ENCODE measurements at places on chromosomes 5 and 9.

DNA sequence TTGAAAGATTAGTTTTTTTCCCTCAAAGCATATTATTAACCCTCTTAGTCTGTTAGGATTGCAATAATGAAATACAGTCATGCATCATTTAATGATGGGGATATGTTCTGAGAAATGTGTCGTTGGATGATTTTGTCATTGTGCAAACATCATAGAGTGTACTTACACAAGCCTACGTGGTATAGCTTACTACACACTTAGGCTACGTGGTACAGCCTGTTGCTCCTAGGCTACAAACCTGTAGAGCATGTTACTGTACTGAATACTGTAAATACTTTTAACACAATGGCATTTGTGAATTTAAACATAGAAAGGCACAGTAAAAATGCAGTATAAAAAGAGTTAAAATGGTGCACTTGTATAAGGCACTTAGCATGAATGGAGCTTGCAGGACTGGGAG is 132.7 kb downstream of the PDE8B start:
- no peak for DNase-seq

DNA sequence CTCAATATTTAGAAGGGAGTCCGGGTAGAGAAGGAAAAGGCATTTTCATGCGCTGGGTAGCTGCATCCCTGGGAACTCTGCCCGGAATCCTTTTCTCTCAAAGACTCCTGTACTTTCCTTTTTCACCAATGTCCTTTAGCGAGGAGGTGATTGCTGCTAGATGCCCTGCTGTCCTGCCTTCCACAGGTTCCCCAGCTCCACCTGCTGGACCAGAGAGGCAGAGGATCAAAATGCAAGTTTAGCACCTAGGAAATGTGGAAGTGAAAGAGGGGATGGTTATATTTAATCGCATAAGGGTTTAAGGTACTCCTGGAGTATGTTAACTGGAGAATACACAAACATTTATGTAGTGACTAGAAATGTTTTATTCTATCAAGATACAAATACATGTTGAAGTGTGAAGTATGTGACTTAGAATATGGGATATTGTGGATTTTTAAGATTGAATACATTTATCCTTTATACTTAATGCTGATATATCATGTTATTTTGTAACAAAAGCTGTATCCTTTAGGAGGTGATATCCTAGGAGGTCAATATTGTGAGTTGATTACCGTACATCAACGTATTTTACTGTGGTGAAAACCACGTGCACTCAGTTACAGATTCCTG is 145.7 kb downstream of the ARHGAP26 start:
- no peak for DNase-seq

DNA sequence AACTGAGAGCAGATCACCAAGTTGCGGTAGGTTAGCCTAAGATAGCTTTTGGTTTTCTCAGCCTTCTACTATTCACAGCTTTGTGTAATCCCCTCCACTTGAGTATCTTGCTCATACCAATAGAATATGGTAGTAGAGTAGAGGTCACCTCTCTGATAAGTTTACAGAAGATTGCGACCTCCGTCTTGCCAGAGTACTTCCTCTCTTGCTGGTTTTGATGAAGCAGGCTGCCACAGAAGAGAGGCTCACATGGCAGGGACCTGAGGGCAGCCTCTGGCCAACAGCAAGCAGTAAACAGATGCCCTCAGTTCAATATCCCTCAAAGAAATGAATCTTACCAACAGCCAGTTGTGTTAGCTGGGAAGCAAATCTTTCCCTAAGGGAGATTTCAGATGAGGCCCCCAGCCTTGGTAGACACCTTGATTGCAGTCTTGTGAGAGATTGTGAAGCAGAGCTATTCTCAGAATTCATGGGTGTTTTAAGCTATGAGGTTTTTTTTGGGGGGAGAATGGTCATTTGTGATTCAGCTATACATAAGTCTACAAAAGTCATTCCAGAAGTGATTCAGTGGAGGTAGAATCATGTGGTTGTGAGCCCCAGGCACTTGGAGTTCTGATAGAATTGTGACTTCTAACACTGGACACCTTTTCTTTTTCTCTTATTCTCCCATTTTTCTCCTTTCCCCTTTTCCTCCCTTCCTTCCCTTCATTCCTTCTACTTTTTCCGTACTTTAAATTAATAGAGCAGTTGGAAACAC is 22.7 kb upstream of the CDKN2B start:
- no peak for DNase-seq

GRCh38 chr5:12661617-12662370 is 757.5 kb upstream of the CTNND2 start:
- DNase-seq: no peak

GRCh38 chr5:118687661-118688621 is 300.4 kb downstream of the DTWD2 start:
- no peak for DNase-seq

GRCh38 chr9:20760246-20760891 is 76.3 kb downstream of the FOCAD start:
- no peak for DNase-seq

GRCh38 chr5:42840269-42840668 is 28.6 kb upstream of the SELENOP start:
- no peak for DNase-seq

GRCh38 chr5:1006656-1007071 is 1.9 kb upstream of the NKD2 start:
- no peak for DNase-seq

DNA sequence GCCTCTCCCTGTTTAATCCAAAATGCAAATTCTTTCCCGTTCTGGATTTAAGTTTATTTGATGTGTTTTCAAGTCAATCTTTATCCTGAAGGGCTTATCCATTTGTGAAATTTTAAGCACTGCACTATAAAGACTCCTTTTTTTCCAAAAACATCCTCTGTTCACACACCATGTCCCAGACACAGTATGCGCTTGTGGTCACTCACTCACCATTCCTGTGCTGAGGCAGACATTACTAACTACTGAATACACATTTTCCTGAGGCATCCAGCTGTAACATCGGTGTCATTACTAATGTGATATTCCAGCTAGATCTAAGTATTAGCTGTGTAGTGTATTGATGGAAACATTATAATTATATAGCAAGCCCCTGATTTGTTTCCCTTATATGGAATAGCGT is 298.4 kb downstream of the KCTD16 start:
- no peak for DNase-seq

GRCh38 chr9:132478353-132479050 is 68.5 kb downstream of the CFAP77 start:
- DNase-seq: no peak

GRCh38 chr5:13317654-13318053 is 626.8 kb downstream of the DNAH5 start:
- DNase-seq: no peak

DNA sequence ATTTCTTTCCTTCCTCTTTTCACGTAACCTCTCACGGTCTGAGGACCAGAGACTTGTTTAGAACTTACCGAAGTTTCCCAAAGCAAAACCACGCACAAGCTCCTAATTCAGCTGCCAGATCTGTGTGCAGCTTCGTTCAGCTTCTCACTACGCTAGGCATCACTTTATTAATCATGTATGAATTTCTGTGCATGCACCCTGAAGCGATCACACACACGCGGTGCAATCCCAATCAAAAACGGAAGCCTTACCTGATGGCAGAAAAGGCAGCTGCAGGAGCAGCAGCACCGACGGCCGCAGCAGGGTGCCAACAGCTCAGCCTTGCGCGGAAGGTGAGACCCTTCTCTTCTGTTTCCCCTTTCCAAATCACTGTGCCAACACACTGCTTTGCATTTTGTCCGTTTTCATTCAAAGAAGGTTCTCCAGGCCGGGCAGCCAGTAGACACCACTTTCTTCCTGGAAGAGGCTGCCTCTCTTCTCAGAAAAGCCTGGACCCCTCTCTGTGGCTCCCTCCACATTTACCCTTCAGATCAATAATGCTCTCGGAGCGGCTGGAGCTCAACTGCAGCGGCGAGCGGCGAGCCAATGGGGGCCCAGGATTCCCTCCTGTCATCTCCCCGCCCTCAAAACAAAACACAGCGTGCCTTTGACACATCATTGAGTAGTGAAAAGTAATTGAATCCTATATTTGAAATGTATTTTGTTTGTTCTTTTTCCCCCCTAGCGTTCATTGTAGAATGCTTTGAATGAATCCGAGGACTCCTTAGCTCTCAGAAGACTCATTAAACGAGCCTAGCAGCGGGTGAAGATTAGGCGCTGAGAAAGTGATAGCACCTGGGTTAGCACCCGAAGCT is at the start of gene CDH12:
Gene CDH12, minus strand, starts transcription at position 538 of the 854 bp plus-strand sequence.
- DNase-seq: no peak

DNA sequence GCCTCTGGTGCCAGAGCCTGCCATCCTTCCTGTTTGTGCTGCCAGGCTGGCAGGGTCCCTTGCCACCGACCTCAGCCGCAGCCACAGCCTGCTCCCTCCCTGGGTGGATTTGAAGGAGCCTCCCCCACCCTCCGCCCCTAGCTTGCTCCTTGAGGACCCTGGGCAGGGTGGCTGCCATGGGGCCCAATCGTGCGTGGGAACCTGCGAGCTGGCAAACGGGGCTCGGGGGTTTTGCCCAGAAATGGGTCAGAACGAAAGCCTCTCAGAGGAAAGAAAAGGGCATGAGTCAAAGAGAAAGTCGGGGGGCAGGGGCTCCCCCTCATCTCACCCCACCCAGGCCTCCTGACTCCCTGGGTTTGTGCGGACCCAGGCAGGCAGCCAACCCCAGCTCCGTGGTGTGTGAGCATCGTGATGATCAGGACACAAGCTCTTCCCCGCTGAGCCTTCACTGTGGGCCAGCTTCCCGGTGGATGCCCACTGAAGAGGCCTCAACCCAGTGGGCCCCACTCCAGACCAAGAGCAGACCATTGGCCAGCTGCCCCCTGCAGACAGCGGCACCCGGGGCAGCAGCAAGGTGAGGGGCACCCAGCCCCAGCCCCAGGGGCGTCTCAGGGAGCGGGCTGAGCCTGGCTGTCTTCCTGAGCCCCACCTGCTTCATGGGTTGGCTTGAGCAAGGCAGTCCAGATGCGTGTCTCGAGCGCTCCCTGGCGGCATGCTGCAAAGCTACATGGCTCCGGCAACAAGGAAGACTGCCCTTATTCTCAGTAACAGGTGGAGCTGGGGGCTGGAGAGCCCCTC is 3.0 kb upstream of the FUT7 start:
- peak; percentile 84 for DNase-seq

GRCh38 chr5:95900383-95900958 is 61.2 kb downstream of the ELL2 start:
- DNase-seq: no peak

All from amygdala (tissue), 56 donors.